Nucleus accumbens (tissue), 56 donors: ENCODE measurements at places on chromosomes 5 and 9.

GRCh38 chr5:155004138-155004744 lies 9.3 kb upstream of the KIF4B start:
- no peak for DNase-seq

- DNase-seq = no peak
Observed at GRCh38 chr9:14517154-14517906, 175.9 kb downstream of the ZDHHC21 start.

DNA sequence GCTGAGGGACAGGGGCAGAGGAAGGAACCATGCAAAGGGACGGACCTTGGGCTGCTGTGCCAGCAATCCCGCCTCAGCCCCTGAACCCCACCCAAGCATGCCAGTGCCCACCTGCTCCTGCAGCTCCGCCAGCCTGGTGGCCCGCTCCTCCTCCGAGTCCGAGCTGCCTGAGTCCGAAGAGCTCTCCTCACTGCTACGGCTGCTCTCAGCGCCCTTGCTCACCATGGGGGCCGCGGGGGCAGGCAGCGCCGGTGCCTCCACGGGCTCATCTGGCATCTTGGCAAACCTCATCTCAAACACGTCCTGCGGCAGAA lies 16.3 kb downstream of the BRD3OS start:
- no peak for DNase-seq

DNA sequence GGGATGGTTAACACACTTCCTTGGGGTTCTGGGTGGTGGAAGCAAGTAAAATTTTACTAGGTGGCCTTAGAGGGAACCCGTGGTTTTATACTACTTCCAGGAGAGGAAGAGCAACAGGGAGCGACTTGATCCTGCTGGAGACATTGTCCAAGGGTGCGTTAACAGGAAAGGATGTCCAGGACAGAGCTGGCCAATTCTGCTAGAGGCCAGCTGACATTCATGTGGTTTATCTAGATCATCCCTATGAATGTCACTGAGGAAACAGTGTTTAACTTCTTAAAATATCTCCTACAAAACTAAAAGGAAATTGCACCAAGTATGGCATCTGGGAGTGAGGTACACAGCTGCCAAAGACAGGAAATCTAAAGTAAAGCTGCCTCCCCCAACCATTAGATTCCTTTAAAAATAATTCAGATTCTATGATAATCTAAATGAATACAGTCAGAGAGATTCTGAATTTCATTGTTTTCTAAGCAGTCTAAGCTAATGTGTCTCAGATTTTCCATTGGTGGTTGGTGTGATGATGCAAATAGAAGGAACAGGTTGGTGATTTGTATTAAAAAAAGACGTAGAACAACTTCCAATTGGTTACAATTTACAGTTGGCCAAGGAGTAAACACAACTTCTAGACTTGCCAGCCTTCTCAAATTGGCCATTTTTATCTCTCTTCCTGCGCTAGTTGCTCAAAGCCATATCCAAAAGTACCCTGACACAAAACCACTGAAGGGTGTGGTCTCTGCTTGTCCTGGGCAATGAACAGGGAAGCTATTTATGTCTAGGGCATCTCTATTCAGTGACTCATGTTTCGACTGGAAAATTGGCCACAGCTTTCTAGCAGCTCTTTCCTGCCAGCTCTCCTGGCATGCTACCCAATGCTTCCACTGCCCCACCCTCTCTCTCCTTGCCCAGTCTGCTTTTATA lies 574.7 kb upstream of the MEF2C start:
- no peak for DNase-seq

DNA sequence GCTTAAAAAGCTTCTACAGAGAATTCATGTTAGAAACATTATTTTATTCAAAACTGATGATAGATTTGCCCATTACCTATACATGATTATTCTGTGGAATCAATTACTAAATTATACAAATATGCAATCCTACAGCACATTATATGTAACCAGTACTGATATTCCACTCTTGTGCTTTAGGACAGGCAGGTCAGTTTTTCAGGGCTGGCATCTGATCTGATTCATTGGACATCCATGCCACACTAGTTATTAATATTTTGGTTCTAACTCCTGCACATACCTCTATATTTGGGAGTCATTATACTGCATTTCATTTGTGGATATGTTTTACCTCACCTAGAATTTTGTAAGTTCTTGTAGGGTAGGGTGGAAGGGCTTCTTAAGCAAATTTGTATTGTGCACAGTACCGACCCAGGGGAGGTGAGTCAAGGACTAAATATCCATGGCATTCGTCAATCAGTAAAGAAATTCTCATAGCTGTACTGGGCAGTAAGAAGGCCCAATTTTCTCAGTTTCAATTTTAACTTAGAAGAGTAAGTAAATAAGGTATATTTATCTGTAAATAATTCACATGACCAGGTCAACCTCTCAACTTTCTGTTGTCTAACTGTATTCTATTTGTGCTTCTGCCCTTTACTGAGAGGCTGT lies 33.5 kb downstream of the ELOVL7 start:
- no peak for DNase-seq
